Smooth muscle cell of the pulmonary artery (primary cell): ENCODE measurements at places on chromosomes 4 and X. TPM values are rescaled to one million over a fixed set of nuclear protein-coding genes. Genes with fewer than 3 reads are reported as not detected.

DIPK2B gene
- total RNA-seq = under 0.01 TPM in 1 of 2 replicates, not detected in the other

USP17L13 gene
- not detected in 2 replicates for total RNA-seq

AMTN gene
- 0.13 TPM in 1 of 2 replicates, not detected in the other for total RNA-seq

MTTP gene
- total RNA-seq = 0.33 TPM in 1 of 2 replicates, not detected in the other
